ENCODE measurements at places on chromosomes 7 and 10.

GRCh38 chr7:27241189-27242056 lies 1.2 kb upstream of the EVX1 start:
- DNase-seq = no peak

DNA sequence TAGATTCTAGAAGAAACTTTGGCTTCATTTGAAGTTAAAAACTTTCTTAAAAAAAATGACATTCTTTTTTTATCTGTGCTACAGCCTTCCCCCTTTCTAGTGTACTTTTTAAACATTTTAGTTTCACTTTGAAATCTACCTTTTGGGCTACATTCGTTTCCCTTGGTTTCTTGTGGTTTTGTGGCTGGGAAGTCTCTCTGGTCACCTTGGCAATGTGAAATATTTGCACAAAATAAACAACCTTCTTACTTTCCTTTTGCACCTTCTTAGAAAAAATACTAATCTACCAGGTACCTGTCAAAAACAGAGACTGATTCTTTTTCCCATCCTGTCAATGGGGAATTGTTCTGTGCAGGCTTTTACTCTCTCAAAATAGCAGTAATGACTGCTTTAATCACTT lies 350.2 kb downstream of the GATA3 start:
- no peak for DNase-seq

- DNase-seq = no peak
Measured at GRCh38 chr7:24942226-24942625, 37.8 kb downstream of the OSBPL3 start.

DNA sequence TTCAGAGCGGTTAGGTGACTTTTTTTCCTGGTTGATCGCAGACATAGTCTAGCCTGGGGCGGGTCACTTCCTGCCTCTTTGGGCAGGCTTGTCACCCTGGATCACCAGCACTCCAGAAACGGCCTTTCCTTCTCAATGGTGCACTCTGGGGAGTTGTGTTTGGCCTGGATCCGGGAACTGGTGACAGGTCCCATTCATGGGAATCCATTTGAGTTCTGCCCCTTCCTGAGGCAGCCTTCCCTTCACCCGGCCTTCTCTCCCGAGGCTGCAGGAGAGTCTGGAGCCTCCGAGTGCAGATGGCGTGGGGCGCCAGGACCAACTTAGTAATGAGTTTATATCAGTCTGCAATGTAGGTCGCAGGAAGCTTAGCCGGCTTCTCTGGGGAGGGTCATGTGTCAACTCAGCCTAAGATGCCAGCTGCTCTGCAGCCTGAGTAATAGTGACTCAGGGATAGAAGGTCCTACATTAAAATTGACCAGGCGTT lies 54.2 kb downstream of the TACR2 start:
- DNase-seq = peak; percentile 45

DNA sequence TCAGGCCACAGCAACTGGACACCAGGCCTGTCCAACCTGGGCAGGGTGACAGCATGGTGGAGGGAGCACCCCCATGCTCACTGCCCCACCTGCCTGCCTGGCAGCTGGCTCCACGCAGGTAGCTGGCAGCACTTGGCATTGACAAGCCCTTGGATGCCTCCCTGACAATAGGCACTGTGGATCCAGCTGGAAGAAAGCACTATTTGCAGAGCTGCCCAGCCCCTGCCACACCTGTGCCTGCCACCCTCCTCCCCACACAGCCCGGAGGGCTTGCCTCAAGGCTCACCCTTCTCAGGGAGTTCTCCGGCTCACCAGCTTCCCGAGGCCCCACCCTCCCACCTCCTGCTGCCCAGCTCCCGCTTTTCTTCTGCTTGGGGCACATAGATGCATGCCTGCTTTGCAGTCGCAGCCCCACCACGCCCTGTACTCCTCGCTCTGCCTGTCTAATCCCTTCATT lies 160.1 kb downstream of the NEURL1 start:
- DNase-seq = no peak

- DNase-seq = no peak
Measured at GRCh38 chr7:36449685-36450084, 60.0 kb downstream of the ANLN start.

DNA sequence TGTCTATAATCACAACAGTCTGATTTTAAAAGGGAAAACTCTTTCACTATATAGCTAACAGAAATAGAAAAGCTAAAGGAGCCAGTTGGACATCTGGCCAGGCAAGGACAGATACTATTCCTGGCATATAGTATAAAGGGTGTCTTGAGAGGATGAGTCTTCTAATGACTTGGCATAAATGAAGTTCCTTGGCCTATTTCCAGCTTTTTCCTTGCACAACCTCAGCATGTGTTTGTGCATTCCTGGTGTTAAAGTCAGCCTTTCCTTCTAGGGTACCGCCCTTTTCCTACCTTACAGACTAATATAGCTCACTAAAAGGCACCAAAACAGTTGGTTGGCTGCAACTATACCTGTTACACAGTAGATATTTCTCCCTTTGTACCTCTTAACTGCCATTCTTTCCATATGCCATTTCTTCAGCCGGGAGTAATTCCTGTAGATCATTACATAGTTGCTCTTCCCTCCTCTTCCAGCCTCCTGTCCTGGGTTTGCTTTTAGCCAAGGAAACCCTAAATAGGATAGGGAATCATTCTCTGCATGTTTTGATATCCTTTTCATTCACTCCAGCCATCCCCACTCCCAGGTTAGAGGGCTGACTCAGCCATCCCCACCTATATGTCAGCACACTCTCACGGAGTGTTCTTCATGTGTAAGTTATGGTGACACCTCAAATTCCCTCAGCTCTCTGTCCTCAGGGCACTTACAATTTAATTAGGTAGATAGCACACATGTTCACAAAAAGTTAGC lies 102.1 kb upstream of the MDFIC start:
- DNase-seq = peak; percentile 97

DNA sequence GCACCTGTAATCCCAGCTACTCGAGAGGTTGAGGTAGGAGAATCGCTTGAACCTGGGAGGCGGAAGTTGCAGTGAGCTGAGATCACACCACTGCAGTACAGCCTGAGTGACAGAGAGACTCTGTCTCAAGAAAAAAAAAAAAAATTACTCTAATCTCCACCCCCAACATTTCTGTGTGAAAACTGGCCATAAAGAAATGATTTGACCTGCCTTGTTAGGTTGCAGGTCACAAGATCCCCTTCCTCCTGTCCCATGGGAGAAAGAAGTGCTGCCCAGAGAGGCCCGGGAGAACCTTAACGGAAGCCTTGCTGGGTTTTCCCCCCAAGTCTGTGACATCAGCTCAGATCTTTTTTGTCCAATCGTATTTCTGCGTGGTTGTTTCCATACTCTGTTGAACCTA lies 8.7 kb upstream of the CALHM1 start:
- DNase-seq = no peak

DNA sequence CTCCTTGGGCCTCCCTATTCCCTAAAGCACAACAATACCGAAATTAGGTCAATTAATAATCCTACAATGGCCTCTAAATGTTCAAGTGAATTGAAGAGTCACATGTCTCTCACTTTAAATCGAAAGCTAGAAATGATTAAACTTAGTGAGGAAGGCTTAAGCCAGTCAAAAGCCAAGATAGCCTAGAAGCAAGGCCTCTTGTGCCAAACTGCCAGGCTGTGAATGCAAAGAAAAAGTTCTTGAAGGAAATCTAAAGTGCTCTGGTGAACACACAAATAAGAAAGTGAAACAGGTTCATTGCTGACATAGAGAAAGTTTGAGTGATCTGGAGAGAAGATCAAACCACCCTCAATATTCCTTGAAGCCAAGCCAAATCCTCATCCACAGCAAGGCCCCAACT lies 57.2 kb downstream of the SLC29A4 start:
- DNase-seq = no peak

DNA sequence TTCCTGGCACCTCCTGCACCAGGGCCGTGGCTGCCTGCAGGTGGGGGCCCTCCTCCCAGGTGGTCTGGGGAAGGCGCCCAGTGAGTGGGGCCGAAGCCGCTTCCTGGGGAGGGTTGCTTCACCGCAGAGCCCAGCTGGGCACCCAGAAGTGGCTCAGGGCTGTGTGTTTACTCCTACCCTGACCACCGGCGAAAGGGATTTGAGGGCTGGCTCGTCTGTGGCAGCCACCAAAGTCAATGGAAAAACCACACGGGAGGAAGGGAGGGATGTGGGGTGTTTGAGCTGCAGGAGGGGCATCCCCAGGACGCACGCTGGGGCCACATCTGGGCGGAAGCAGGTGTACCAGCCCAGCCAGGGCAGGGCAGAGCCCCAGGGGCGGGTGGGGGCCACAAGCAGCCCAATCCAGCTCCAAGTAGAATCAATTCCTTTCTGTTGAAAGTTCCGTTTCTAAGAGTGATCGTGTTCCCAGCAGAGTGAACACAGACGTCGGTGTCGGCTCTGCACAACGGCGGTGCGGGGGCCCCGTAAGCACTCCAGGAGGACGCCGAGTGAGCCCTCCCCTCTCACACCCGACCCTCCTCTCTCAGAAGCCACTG lies 69.9 kb downstream of the FOXL3 start:
- no peak for DNase-seq

GRCh38 chr7:7203813-7204575 lies 21.6 kb downstream of the C1GALT1 start:
- no peak for DNase-seq

GRCh38 chr7:3918576-3918975 lies 617.5 kb downstream of the SDK1 start:
- DNase-seq = no peak

GRCh38 chr10:36504758-36505157 lies 620.6 kb upstream of the ANKRD30A start:
- DNase-seq = no peak

GRCh38 chr7:112504093-112504695 lies 23.4 kb downstream of the LSMEM1 start:
- no peak for DNase-seq

DNA sequence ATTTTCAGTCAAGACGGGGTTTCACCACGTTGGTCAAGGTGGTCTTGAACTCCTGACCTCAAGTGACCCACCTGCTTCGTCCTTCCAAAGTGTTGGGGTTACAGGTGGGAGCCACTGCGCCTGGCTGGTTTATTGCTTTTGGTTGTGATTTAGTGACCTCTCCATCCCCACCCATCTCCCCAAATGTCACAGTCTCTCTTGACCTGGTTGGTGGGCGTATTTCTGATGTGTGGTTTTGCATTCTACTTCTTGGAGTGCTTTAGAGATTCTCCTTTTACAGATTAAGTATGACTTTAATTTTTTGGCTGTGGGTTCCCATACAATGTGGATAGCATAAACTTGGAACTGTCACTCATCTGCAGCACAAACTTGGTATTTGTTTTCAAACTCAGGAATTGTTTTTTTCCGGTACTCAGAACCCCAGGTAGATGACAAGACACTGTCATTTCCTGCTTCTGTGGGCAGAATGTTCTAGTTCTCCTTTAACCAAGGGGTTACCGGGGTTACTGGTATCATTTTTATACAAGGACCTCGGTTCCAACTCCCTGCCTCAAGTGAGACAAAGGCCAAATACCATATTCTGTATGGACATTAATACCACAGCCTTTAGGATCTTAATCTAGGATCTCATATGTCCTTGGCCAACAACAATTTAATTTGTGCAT lies 50.5 kb downstream of the MRC1 start:
- DNase-seq = no peak

- DNase-seq = no peak
Measured at GRCh38 chr7:36526863-36527548, 137.3 kb downstream of the ANLN start.

GRCh38 chr7:145784809-145785780 lies 331.5 kb upstream of the CNTNAP2 start:
- peak; percentile 12 for DNase-seq

GRCh38 chr7:149063476-149063875 lies 27.0 kb downstream of the ZNF786 start:
- DNase-seq = no peak

- DNase-seq = no peak
Measured at GRCh38 chr10:31952066-31952465, 23.4 kb upstream of the ARHGAP12 start.

Data from NCI-H446 (cell line).